Fibroblast of skin of right biceps (primary cell): ENCODE measurements at places on chromosomes 2 and 18.

DNA sequence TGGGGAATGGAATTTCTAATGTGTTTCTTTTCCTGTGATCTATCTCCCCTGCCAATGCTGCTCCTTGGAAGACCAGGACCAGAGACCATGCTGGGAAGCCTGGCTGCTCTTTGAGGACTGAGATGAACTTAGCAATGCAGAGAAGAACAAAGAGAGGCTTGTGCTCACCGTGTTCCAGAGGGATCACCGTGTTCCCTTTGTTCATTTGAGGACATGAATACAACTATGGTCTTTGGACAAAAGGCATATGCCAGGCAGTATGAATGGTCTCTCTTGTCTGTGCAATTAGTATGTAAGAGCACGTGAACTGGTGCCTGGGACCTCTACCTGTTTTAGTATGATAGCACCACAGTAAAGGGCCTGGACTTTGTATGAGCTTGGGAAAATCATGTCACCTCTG lies 139.9 kb downstream of the TDRD15 start:
- DNase-seq: no peak

DNA sequence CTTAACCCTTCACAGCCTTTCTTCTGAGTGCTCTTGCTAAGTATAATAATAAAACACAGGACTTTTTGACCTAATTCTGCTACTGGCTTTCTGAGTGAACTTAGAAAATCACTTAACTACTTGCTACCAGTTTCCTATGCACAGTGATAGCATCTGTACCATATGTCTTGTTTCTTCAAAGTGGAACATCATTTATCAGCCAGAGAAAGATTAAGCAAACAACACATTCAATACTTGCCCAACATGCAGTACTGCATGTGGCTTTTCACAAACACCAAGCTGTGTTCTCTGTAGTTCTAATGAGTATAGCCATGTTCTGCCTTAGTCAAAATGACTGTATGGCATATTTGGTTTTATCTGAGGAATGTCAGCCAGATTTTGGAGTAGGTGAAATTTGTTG lies 1286.6 kb upstream of the ZEB2 start:
- no peak for DNase-seq

- DNase-seq: peak; percentile 58
These were observed 41.9 kb downstream of the SPTBN1 start for GRCh38 chr2:54497763-54498680.

- no peak for DNase-seq
These were observed 86.4 kb downstream of the NCOA1 start for GRCh38 chr2:24577481-24577880.

DNA sequence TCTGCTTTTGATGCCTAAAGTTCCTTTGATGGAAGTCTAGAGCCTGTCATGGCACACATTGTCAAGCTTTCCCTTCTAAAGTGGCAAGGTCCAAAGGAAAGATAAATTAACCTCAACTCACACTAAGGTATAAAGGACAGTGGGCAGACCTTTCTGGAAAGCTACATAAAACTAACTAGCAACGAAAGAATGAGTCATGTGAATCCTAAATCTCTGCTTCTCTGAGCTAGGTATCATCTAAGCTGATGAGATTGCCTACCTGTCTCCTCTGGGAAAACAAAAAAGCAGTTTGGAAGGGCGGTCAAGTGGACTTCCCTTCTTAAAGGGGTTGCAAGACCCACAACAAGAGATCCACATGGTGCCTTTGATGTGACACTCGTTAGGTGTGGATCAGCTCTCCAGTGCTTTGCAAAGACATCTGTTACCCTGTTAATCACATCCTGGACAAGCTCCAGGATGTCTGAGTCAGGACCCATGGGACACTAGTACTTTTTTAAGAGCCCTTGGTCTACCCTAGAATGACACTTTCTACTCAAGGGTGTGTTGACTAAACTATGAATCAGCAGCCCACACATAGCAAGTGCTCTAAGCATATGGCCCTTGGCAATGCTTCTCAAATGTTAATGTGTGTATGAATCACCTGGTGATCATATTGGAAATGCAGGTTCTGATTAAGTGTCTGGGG lies 173.5 kb downstream of the ALK start:
- peak; percentile 99 for DNase-seq

GRCh38 chr2:239734436-239735005 lies 290.6 kb downstream of the NDUFA10 start:
- no peak for DNase-seq

GRCh38 chr2:190674966-190675650 lies 26.2 kb downstream of the NAB1 start:
- no peak for DNase-seq

DNA sequence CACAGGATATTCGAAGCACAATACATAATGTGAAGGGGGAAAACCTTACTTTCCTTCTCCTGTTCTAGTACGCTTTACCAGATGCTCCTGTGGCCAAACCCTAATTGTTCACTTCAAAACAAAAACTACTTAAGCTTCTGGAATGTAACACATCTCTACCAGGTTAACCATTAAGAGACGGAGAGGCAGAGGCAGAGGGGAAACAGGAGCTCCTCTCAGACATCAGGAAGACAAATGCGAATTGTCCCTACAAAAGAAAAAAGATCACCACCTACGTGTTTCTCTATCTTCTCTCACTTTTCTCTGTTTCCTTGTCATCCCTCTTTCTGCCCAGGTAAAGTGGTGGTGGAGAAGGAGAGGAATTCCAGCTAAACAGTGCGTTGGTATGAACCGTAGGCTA lies 266.8 kb downstream of the NRXN1 start:
- no peak for DNase-seq

DNA sequence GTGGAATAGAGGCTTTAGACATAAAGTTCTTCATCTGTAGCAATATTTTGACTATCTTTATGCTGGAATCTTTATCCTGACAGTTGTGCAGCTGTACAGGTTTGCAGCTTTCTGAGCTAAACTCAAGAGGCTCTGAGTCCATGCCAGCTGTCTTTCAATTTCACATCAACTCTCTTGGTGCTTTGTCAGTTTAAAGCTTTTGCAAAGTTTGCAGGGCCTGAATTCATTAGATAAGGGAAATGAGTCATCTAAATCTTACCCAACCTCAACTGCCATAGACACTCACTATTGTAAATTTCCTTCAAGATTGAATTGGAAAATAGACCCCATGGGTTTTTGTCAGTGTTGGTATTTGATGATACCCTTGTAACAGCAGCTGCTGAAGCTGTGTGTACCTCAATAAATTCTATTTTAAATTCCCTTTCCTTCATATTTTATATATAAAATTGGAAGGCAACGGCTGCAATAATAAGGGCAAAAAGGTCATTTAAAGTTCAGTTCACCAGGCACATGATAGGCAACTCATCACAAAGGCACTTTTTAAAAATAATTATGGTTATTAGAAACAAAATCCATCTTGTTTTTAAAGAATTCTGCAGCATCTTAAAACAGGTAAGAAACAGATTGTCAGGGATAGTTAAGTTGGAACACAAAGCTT lies 169.9 kb upstream of the SLC39A10 start:
- peak; percentile 85 for DNase-seq

- DNase-seq: no peak
These were observed at the start of gene ST8SIA3 for GRCh38 chr18:57352271-57352701. TSS of gene ST8SIA3 (plus strand) at chr18:57352557. CDS start at chr18:57352847, 290 bp downstream.

- no peak for DNase-seq
These were observed 675 bp downstream of the PRKD3 start for GRCh38 chr2:37323781-37324535.

DNA sequence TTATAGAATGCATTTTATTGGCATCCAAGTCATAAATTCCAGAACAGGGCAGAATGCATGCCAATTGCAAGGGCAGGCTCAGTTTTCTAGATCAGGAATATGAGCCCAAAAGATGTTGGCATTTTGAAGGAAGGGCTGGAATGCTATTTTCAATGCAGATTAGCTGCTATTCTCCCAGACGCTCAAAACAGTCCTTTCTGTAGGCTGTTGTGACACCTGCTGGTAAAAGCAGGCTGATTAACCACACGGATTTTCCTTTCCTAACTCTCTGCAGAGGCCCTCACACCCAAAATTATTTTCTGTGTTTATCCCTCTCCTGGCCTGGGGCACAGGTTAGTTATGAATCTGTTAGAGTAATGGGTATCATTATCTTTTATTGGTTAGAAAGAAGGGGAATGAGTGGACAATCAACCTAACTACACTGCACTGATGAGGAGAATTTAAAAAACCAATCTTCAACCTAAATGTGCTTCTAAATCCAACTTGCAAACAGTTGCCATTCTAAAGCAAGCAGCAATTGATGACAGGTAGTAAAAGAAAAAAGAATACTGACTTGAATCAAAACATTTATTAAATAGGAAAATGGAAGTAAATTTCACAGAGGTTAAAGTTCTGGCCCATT lies 94.0 kb downstream of the PLA2R1 start:
- peak; percentile 45 for DNase-seq

- DNase-seq: no peak
These were observed 735.9 kb downstream of the ERBB4 start for GRCh38 chr2:211802666-211803065.

- no peak for DNase-seq
These were observed 1.0 kb downstream of the DNPEP start for GRCh38 chr2:219386532-219387280.

GRCh38 chr2:45612285-45612684 lies 1.2 kb upstream of the SRBD1 start:
- no peak for DNase-seq

DNA sequence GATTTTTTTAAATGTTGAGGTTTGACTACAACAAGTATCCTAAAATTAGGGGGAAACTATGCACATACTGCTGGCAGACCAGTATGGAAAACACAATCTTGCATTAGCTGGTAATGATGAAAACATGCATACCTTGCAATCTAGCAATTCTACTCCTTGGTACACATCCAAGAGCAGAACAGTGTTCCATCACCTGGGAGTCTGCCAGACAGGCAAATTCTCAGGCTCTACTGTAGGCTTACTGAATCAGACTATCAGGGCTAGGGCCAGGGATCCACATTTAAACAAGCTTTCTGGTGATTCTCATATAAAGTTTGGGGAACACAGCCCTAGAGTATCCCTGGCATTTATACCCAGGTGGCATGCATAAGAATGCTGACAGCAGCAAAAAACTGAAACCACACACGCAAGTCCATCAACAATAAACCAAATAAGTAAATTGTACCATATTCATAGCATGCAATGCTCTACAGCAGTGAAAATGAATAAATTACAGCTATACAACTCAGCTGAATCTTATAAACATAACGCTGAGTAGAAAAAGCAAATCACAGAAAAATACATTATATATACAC lies 13.6 kb downstream of the CDH2 start:
- DNase-seq: peak; percentile 89

DNA sequence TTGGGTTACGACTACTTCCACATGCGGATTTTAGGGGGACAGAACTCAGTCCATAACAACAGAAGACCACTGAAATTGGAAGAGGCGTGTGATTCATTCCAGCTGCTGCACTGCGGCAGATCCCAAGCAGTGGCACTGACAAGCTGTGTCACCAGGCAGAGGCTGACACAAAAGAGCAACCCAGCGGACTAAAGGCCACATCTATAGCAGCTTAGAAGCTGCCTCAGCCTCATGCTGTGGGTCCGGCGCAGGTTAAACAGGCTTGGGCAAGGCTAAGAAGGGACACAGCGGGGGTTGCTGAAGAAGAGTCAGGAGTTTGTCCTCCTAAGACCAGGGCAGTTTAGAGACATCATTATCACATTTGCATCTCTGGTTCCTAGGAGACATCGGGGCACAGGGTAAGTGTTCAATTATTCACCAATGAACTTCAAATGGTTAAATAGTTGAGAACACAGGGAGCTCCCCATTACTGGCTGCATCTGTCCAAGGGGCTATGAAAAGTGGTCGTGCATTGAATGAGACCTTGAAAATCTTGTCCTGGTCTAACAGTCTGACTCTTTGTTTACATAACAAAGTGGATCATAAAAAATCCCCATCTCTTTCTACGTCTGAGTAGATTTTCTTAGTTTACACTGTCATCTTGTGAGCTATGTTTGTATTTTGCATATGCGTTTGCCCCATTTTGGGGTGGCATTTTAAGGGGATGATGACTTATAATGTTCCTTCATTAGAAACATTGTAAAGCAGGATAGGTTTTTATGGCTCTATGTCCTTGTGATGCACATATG lies 162.3 kb upstream of the TRIB2 start:
- no peak for DNase-seq

DNA sequence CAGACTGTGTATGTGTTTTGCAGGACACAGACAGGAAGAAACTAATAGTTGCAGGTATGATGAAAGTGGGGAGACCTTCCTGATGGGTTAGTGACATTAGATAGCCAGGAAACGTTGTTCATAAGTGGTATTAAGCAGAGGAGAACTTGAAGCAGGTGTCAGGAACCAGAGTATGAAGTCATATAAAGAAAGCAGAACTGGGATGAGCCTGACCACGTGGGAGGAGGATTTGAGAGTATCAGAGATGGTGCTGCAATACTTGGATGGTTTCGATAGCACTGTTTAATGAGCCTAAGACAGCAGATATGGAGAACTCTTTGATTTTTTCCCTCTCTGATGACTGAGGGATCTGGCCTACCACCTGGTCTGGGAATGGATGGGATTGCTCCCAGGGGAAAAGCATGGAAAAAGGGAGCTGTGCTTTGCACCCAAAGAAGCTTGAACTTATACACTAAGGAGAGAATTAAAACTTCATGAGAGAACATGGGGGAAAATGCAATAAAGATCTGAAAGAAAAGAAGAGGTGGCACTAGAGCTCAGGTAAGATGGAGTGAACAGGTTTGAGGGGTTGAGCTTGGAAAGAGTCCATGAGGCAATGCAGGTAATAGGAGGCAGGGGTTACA lies 226.0 kb upstream of the LRRTM1 start:
- no peak for DNase-seq

DNA sequence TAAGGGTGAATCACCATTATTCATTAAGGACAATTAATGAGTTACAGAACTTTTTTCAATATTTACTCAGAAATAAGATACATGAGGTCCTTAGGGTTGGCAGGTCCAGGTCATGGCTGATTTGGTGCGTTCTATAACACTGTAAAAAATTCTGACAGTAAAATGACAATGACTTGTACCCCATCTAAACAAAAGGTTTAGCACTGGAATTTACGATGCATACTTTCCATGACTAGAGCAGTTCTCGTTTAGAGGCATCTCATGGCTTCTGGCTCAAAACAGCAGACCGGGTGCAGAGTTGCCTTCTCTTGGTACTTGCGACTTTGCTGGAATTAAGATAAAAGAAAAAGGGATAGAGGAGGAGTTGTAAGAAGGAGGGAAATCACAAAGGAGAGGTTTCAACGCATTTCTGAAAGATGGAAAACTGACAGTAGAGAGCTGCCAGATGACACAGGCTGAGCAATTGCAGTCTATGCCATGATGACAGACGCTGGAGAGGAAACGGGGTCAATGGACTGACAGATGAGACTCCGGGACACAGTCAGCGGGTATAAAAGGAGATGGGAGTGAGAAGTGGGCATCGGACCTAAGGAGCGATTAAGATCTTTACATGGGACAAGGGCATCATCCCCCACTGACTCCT lies 4.1 kb upstream of the CYS1 start:
- no peak for DNase-seq

DNA sequence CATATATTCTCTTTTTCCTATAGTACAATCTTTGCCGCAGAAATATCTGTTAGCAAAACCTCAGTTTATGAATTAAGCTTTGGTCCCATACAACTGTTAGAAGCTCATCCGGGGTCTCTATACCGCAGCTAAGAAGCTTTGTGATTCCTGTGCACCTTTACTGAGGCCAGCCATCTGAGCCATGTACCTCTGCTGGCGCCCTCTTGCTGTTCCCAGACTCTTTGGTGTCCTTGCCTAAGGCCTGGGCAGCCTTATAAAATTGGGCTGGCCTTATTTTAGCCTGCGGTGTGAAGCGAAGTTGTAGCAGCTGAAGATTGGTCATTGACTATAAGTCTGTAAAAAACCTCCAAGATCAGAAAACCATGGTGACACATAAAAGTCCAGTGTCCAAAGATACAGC lies 1135.1 kb upstream of the CHAC2 start:
- DNase-seq: no peak
